ENCODE measurements at places on chromosomes 12 and 14.
A peak's percentile ranks its signal among the peaks of the same experiment; 100 is the strongest.

DNA sequence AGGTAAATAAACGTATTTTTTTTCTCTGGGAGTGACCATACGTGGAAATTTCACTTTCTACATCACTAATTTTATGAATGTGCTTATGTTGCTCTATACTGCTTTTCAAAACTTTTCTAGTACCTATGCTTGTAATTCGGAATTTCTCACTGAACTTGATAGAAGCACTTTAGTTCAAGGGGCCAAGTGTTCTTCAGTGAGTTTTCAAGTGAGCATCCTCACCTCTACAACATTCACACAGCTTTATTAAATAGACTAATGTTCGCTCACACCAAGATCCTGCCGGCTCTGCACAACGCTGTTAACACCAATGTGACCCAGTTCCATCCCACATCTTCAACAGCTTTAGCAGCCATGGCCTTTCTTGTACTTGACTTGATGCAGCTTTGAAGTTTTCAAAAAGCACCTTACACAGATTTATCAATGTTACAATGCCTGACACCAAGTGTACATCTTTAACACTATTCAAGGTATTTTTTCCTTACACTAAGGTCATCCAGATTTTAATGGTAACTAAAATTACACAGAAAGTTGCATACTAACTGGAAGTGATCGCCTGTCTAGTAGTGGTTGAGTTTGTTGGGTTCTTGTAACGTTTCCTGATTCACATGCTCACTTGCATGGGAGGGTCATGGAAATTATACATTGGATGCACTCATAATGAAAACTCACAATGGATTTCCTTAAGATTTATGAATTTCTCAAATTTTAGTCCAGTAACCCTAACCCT, 4.5 kb downstream of the UBC start:
- no peak for DNase-seq

- no peak for DNase-seq
These were observed 137.6 kb downstream of the TSPAN9 start for GRCh38 chr12:3214526-3215365.

DNA sequence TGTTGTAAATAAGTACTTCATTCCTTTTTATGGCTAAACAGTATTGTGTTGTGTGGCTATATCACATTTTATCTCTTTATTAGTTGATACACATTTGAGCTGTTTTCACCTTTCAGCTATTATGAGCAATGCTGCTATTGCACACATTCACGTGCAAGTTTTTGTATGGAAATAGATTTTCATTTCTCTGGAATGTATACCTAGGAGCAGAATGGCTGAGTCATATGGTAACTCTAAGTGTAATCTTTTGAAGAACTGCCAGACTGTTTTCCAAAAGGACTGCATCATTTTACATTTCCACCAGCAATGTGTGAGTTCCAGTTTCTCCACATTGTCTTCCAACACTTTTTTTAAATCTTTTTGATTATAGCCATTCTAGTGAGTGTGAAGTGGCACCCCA, 134.0 kb downstream of the SRGAP1 start:
- DNase-seq, result no peak

DNA sequence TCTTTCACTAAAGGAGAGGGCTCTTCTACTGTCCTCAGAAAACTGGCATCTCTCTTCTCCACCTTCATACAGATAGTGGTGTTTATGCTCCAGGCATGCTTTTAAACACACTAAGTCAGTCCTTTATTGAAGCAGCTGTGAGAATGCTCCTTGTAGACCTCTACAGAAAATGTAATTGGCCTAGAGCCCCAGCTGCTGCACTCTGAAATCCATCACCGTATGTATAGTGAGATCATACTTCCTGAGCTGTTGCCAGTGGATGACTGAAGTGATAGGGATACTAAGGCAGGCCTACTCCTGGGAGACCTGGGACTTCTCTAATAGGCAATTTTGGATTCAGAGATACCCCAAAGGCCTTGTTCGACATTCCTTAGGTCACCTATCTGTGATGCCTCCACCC, 535.4 kb downstream of the RPS29 start:
- no peak for DNase-seq

DNA sequence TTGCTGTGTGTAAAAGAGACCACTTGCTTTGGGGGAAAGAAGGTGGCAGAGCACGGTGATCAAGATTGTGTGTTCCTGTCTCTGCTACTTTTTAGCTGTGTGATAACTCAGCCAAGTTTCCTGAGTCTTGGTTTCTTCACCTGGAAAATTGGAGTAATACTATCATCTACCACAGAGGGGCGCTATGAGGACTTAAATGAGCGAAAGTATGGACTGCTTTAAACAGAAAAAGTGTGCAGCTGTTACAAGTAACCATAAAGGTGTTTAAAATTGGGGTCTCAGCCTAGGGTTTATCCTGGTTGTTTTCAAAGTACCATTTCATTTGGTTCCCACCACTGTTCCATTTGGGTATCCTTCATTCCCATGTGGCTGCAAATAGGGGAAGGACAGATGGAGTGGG, 65.9 kb upstream of the WSCD2 start:
- DNase-seq, result no peak

DNA sequence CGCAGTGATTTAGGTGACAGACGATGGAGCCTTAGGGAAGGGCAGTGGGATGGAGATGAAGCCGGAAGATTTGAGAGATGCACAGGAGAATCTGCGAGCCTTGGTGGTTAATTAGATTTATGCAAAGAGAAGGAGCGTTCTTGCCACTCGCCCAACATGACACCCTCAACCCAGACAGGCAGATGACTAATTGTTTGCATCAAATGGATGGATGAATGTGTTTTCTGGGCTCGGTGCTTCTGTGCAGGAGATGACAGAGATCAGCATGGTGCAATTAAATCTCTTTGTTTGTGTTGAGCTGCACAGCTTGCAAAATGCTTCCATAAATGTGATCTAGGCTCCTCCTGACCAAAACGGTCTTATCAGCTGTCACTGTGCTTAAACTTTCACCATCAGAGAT, 202.3 kb upstream of the PRMT8 start:
- no peak for DNase-seq

GRCh38 chr12:114783089-114783618, 99.2 kb upstream of the TBX3 start:
- no peak for DNase-seq

DNA sequence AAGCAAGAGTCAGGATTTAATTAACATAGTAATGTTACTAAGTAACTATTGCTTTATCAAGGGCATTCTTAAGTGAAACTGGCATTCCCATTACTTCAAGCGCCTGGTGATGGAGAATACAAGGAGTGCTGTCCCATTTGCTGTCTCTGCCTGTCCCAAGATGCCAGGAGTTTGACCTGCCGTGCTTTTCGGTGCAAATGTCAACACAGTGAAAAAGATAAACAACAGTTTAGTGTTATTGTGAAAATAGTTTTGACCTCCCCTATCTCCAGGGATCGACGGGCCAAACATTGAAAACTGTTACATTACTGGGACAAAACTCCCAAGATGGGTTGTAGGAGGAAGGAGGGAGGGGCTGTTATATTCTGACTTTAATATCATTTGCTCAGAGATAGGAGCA, 74.8 kb downstream of the TTC9 start:
- DNase-seq, result no peak

DNA sequence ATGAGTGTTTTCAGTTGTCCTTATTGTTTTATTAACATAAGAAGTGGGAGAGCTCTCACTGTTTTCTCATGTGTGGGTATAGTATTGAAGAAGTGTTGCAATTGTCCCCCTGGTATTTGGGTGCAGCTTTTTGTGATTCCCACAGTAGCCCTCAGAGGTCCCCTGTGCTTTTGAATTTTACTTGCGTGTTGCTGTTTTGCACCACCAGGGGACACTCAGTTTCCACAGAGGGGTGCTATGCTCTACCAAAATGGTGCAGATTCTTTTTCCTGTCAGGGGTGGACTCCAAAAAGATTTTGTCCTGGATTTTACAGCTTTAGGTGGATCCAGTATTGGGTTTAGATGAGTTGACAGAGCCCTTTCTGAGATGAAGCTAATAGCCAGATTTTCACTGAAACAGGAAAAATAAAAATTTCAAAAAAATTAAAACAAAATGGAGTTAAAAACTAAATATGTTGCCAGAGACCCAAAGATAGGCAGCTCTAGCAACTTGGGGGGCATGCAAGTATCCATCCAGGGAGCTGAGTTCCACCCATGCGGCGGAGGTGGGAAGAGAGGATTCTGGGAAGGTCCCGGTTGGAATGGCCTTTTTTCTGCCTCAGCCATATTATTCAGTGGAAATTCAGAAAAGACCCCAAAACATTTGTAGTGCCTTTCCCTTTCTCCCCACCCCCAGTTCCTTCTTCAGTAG, 50.2 kb downstream of the TTLL5 start:
- DNase-seq, result no peak

- DNase-seq, result no peak
These were observed 6.5 kb downstream of the CBLN3 start for GRCh38 chr14:24422694-24423601.

GRCh38 chr12:71567537-71567936, 96.1 kb downstream of the ZFC3H1 start:
- no peak for DNase-seq

DNA sequence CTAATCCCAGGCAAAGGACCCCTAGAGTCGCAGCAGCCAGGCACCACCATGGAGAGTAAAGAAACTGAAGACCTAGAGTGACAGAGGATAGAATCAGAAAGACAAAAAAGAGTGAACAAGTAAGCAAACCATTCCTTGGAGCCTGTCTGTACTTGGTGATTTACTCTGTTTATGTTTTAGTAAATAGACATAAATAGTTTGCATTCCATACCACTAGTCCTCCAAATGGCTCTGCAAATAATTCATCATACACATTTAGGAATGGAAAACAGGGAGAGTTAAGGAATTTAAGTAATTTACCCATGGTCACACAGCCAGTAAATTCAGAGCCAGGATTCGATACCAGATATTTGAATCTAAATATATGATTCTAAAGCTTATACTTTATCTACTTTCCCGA, 2.8 kb downstream of the OLR1 start:
- no peak for DNase-seq

GRCh38 chr12:66945189-66945817, 266.4 kb upstream of the GRIP1 start:
- no peak for DNase-seq

DNA sequence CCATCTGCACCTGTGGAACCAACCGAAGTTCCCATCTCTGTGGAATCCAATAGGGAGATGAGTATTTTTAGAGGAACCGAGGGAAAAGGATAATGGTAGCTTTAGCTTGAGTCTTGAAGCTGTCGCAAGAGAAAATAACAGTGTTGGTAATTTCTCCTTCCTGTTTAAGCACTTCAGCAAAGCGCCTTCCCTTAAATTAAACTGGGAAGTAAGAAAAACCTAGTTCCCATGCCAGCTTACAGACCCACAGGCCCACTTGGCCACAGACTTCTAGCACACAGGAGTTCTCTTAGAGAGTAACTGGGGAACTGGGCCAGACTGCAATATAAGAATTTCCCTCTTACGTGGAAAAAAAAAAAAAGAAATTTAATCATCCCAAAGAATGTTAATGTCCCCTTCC, 223.8 kb downstream of the EFCAB11 start:
- no peak for DNase-seq

DNA sequence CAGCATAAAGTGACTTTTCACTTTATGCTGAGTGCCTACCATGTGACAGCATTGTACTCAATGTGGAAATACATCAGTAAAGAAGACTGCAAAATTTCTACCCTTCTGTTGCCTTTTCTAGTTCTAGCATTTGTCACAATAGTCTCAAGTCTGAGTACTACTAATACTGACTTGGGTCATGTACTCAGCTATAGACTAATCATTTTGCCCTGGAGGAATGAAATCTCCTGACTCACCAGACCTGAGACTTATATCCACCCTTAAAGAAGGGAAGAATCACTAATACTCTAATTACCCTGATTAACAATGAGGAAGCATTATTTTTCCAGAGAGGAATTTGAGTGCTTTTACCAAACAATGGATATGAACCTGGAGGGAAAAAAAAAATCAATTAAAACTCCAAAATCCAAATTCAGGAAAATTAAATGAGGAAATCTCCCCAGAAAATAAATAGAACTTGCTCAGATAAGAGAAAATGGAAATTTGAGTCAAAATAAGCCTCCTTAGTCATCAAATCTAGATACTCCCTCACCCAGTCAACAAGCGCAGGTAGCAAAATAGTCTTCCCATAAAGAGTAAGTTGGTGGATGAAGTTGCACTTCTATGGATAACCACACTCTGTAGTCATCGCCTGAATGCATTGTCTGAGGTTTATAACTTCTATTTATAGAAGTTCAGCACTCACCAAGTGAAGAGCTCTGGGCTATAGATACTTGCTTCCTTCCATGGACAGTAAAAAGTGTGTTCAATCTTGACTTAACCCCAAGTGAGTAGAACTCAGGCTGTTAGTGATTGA, 386.6 kb downstream of the SYT1 start:
- no peak for DNase-seq

GRCh38 chr14:93263416-93263815, 56.4 kb downstream of the UBR7 start:
- DNase-seq, result no peak

DNA sequence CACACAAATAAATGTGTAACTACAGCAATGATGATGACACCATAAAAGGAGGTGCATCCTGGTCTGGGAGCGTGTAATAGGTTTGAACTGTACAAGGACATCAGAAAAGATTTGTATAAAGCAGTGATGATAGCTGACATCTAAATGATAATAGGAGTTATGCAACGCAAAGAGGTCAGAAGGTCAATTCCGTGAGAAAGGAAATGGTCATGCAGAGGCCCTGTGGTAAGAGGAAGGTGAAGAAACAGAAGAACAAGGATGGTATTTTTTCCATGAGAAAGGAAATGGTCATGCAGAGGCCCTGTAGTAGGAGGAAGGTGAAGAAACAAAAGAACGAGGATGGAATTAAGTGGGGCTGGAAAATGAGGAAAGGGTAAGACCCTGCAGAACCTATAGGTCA, 106.7 kb upstream of the TMPO start:
- DNase-seq, result no peak

DNA sequence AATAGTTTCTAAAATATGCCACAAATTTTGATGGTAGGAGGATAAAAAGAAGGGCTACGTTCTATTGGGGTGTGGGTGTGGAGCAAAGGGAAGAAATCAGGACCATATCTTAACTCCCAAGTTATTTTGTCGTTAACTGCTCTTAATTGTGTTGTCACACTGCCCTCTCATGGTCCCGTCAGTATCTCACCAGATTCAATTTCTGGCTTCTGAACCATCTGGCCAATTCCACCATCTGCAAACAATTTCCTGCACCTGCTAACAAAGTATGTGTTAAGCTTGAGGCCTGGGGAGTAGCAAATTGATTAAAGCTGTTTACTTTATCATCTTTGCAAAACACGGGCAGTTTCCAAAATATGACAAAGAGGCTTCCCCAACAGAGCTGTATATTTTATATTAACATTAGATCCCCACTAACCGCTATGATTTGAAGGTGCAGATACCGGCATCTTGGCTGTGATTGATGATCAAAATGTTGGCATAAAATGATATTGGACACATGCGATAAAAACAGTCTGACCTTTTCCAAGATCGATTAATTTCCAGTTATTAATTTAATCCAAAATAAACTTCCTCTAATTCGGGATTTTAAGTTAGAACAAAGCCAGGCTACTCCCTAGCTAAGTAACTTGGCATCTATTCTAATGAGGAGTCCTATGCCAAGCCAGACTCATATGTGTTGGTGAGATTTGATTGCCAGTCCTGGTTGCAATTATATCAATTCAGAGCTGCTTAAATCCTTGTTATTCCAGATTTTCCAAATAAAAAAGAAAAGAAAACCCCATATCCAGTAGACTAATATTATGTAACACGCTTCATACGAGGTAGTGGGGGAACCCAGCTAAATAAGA, 6.9 kb upstream of the DNM1L start:
- no peak for DNase-seq

GRCh38 chr14:60248697-60249318, at the start of gene PPM1A:
Gene PPM1A (plus strand): TSS chr14:60249221. CDS start chr14:60282704, 33,483 bp downstream.
- DNase-seq, result peak; percentile 93

All from stimulated activated naive CD4-positive, alpha-beta T cell (primary cell).